AG10803 (cell line): ENCODE measurements at places on chromosomes 11 and 22.
A peak's percentile ranks its signal among the peaks of the same experiment; 100 is the strongest.

GRCh38 chr11:33195462-33196173, 34.3 kb upstream of the CSTF3 start:
- DNase-seq, result no peak

DNA sequence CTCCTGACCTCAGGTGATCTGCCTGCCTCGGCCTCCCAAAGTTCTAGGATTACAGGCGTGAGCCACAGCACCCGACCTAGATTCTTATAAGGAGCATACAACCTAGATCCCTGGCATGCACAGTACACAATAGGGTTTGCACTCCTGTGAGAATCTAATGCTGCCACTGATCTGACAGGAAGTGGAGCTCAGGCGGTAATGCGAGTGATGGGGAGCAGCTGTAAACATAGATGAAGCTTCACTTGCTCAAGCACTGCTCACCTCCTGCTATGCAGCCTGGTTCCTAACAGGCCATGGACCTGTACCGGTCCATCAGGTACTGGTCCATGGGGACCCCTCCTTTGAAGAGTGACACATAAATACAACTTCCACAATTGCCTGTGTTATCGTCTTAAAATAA, 44.8 kb upstream of the EIF3M start:
- no peak for DNase-seq

- no peak for DNase-seq
Measured at GRCh38 chr11:133996671-133997070, 39.9 kb upstream of the IGSF9B start.

DNA sequence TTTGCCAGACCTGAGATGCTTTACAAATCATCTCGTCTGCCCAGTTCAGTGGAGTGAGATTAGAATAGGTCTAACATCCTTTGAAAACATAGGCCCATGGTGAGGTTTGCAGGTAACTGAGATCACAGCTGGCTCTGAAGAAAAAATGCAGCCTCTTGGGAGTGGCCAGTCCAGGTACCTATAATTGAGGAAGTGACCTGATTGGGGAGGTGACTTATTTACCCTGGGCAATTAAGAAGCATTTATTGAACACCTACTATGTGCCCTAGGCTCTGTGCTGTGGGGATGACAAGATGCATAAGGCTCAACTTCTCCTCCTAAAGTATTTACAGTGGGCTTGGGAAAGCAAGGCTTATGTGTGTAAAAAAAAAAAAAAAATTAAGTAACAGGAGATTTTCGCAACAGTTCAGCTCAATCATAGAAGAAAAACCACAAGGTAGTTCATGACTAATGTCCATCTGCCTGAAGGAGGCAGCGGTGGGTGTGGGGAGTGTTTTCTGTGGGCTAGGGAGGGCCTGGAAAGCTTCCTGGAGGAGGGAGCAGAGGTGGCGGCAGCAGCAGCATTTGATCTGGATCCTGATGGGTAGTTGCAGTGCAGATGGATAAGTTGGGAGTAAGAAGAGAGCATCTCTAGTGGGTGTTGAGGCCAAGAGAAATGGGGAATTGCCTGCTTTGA, 16.1 kb downstream of the MICAL2 start:
- peak; percentile 89 for DNase-seq

GRCh38 chr11:111823131-111823530, 48.2 kb downstream of the ALG9 start:
- DNase-seq, result no peak

GRCh38 chr11:117424781-117425180, 97.1 kb downstream of the CEP164 start:
- DNase-seq, result peak; percentile 73

DNA sequence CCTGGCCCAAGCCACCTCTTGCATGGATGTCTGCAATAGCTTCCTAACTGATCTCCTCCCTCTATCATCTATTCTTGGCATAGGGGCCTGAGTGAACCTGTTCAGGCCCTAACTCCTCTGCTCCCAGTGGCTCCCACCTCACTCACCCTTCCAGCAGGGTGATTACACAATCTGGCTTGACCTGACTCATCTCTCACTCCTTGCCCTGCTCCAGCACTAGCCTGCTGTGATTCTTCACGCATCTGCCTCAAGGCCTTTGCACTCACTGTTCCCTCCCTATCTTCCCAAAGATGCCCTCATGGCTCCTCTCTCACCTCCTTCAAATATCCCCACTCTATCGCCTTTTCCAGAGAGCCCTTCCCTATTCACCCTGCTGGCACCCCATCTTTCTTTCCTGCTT, 10.5 kb downstream of the SCN4B start:
- no peak for DNase-seq

DNA sequence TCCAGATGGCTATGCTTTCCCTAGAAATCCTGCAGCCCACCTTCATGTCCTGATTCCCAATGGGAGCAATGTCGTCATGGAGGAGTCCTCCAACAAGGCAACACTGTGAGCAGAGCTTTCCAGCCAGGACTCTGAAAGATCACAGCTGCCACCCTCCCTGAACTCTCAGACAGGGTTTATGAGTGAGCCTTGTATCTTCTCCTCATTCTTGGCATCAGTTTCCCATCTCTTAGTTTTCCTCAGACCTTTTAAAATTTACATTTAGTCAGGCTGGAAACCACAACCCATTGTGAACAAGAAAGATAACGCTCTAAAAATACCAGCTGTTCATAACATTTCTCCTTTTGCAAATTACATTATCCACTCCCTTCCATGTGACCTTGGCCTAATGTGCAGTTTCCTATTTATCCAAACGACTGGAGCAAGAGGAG, 15.6 kb upstream of the LYVE1 start:
- peak; percentile 28 for DNase-seq

DNA sequence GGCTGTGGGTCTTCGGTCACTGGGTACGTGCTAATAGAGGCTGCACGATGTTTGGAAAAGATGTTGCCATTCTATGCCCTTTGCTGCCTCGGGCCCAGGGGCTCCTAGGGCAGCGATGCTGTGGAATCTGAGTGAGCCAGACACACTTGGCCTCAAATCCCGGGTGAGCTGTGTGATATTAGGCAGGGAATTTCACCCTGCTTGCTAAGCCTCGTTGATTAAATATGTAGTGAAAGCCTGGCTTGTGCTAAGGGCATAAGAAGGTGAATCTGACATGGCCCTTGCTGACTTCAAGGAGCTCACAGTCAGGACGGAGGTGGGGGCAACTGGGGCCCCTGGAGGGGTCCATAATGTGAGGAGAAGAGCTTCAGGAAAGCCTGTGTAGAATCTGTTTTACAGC, 5.4 kb upstream of the HMOX1 start:
- no peak for DNase-seq

- DNase-seq, result no peak
Measured at GRCh38 chr11:31806186-31806927, 4.8 kb downstream of the PAX6 start.

- peak; percentile 30 for DNase-seq
Measured at GRCh38 chr11:93020248-93021046, 51.0 kb downstream of the MTNR1B start.

GRCh38 chr11:43316451-43316850, 4.7 kb downstream of the API5 start:
- peak; percentile 11 for DNase-seq

DNA sequence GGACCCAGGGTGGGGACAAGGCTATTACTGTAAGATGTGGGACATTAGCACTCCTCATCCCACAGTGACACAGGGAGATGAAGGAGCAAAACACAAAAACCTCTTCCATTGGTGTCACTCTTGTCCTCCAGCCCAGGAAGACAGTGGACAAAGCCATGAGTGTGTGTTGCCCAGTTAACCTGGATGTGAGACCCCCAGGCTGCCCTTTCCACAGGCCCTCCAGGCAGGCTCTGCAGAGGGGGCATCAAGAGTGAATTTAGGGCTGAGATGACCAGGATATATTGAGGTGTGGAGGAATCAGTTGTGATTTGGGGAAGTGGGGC, 111.3 kb downstream of the GGTLC2 start:
- no peak for DNase-seq

DNA sequence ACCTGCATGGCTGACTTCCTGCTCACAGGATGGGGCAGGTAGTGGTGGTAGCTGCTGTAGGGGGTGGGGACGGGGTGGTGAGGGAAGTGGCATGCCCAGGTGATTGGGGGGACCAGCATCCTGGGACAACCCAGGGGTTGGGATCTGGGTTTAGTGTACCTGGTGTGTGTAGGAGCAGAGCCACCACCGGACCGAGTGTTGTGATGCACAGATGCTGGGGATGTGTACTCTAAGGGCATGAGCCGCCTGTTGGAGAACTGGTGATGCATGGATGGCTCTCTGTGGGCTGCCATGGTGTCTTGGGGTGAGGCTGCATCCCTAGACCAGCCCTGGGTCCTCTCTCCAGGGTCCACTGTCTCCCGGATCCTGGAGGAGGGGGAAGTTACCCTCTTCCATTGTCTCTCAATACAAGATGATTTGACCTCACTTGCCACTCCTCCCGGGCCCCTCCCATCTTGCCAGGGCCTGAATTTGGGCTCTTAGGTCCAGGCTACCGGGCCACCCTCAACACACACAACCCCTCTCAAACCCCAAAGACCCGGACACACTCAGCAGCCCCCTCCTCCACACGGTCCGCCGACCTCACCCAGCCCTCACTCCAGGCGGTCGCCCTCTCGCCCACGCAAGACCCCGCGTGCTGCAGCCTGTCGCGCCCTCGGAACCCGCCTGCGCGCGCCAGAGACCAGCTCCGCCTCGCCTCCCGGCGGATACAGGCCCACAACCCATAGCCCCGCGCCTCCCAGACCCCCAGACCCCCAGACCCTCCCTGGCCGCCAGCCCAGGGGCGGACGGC, 619 bp downstream of the LRRC75B start:
- DNase-seq, result peak; percentile 30

- peak; percentile 46 for DNase-seq
Measured at GRCh38 chr22:38700270-38700788, 414 bp downstream of the JOSD1 start.

DNA sequence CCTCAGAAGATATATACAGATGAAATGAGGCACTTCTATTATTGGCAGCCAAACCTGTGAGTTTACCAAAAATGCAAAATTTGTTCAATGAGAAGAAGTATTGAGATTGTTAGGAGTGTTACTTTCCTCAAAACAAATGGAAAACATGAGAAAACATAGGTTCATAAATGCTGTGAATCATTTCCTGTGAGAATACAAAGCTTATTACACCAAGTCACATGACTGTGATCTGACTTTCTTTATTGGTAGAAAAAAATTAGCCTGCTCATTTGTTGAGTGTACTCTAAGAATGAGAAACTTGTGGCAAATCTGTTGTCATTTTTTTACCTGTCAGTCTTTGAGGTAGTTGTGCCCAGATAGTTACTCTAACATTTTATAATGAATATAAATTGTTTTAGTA, 215.1 kb downstream of the TMEM135 start:
- no peak for DNase-seq

GRCh38 chr11:44928144-44928543, 22.5 kb downstream of the TP53I11 start:
- no peak for DNase-seq

GRCh38 chr11:2689651-2690575, 9.9 kb downstream of the KCNQ1OT1 start:
- no peak for DNase-seq

DNA sequence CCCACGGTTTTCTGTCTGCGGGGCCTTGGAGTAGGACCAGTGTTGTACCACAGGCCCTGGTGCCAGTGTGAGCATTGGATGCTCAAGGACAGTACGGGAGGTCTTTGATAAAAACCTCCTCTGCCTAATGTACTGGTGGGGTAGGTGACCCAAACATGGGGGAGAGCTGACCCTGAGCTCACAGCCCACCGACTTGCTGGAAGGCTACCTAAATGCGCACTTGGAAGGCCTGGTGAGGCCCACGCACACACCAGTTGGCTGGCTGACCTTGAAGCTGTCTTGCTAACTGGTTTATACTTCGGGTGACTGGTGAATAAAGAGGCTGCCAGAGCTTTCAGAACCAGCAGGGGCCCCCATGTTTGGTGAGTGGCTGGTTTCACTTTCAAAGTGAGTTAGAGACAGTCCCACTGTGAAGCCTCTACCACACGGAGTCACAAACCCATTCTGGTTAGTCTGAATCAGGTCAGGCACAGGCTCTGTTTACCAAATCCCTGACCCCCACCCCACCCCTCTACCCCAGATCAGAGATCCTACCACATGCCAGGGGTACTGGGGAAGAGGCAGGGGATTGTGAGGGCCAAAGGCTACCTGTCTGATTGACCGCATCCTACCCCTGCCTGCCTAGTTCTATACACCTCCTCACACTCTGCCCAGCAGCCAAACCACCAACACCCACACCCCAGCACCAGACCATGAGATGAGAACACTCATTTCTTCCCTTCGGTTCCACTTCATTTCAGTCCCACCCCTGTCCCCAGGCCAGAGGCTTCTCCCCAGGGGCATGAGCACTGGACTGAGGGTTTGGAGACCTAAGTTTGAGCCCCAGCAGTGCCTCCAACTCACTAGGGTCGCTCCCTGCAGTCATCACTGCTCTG, 12.7 kb upstream of the IL2RB start:
- DNase-seq, result no peak

GRCh38 chr11:104106136-104106754, 57.7 kb downstream of the PDGFD start:
- DNase-seq, result peak; percentile 96

- peak; percentile 38 for DNase-seq
Measured at GRCh38 chr22:39439170-39439569, 17.6 kb upstream of the MGAT3 start.

- DNase-seq, result no peak
Measured at GRCh38 chr11:12245549-12246016, 131.8 kb upstream of the PARVA start.

GRCh38 chr22:46708766-46709330, 29.2 kb downstream of the CERK start:
- DNase-seq, result no peak

GRCh38 chr11:61975638-61976419, 8.4 kb upstream of the FTH1 start:
- peak; percentile 34 for DNase-seq

DNA sequence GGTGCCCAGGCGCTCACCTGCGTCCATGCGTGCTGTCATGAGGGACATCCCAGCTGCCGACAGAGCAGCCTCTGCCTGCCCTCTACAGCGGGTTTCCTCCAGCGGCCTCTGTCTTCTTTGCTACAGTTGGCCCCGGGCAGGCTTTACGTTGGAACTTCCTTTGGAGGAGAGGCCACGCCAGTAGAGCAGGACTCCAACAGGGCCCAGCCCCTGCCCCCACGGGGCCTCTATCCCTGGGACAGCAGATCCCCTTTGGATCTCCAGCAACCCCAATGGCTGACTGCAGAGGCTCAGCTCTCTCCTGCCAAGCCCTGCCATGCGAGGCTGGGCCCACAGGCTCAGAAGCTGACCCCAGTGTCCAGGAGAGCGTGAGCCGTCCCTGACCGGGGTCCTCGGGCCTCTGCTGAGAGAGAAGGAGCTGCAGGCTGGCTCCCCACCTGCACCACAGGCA, 12.1 kb downstream of the TRPM5 start:
- DNase-seq, result no peak

- no peak for DNase-seq
Measured at GRCh38 chr22:21970800-21971617, 11.6 kb downstream of the TOP3B start.

GRCh38 chr11:1198561-1199240, 24.2 kb upstream of the MUC5B start:
- DNase-seq, result no peak

- peak; percentile 56 for DNase-seq
Measured at GRCh38 chr11:121889186-121889585, 226.8 kb downstream of the BLID start.

DNA sequence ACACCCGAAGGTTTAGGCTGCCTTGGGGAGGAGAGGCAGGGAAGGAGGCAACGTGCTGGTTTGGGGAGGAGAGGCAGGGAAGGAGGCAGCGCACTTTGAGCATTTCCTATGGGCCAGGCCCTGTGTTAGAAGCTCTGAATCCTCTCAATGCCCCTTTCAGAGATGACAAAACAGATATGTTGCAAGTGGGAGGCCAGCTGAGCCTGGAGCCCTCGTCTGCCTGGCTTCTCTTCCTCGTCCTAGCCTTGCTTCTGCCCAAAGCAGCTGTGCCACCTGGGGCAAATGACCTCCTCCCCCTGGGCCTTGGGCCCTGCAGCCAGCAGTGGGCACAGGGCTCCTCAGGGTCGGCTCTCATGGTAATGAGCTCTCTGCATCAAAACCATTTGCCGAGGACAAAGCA, 15.3 kb upstream of the LRRC32 start:
- DNase-seq, result no peak
